ENCODE measurements at places on chromosomes 13 and 19.

GRCh38 chr19:7917267-7918061, 2.7 kb upstream of the SNAPC2 start:
- DNase-seq = peak; percentile 46

- DNase-seq = no peak
These were observed 12.5 kb upstream of the TBC1D4 start for GRCh38 chr13:75494491-75494890.

GRCh38 chr13:24064371-24064770, 96.1 kb upstream of the SPATA13 start:
- DNase-seq = no peak

DNA sequence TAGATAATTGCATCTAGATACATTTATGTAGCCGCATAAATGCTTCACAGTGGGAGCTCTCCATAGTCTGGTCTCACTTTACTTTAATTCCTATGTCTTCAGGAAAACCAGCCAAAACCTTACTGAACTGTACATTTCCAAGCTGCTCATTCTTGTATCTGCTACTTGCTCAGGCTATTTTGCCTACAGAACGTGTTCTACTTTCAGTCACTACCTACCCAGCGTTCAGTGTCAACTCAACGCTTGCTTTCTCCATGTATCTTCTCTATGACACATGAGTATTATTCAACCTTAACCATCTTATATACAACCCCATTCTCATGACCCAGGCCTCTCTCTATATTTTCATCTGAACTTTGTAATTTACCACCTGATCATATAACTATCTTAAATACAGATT, 101.9 kb downstream of the KLF12 start:
- no peak for DNase-seq

GRCh38 chr13:113474179-113474578, 16.3 kb downstream of the DCUN1D2 start:
- no peak for DNase-seq

DNA sequence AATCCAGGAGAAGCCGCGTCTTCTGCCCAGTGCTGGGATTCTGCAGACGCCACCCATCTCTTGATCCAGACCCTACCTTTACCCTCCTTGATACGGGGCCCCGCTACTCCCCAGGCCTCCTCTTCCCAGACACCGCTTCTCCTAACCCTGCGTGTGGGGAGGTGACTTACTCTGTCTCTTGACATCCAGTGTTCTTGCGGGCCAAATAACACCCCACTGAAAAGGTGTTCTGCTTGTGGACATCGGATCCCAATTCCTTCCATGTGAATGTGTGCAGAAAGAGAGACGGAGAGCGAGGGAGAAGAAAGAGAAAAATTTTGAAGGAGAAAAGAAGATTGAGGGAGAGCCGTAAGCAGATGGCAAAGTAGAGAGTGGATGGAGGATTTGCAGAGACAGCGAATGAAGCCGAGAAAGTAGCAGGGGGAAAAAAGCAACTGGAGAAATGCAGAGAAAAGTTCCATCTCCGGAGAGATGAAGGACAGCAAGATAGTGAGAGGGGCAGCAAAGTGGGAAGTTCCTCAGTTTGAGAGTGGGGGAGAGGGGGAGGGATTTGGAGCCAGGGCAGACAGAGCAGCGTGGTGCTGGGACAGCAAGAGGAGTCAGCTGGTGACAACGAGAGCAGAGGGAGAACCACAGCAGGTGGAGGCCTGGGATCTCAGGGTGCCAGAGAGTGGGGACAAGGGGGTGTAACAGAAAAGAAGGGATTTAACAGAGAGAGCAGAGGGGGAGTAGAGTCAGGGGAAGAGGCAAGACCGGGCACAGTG, 814 bp downstream of the ZNF480 start:
- DNase-seq = no peak

GRCh38 chr13:56201834-56202233, 938.9 kb upstream of the PRR20A start:
- DNase-seq = no peak

DNA sequence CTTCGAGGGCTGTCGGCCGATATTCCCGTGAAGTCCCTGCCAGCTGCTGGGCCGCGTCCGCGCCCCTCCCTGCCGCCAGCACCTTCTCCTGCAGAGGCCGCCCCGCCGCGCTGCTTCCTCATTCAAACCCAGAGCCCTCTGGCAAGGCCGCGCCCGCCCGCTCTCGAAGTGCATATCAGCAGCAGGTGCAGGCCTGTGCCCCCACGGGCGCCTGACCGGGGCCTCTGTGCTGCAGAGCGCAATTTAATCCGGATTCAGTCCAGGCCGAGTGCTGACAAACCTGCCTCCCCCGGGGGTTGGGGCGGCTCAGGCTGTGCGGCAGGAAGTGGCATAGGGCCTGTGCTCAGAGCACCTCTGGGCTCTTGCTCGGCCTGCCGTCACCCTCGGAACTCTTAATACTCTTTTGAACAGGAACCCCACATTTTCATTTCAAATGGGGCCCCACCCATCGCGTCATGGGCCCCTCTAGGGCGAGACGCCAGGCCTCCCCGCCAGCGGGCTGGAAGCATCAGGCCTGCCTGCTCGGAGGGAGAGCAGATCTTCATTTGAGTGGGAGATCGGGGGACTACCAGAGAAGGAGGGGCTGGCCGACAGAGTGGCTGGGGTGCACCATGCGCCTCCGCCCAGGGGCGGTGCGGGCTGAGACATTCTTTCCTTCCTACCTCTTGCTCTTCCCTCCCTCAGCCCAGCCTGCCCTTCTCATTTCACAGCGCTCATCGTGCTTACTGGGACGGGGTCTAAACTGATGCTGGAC, 125.7 kb downstream of the TNFRSF19 start:
- peak; percentile 24 for DNase-seq

DNA sequence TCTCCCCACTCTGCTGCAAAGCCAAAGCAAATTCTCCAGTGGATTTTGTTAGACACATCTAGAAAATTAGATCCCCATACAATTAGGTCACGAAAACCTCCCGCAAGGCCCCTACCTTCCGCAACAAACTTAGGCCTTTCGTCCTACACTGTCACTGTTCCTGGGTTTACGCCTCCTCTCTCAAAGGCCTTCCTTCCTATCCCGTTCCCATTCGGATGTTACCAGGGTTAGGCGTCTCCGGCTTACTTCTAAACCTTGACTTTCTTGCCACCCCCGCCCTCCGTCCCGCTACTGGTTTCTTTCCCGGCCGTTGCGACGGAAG, 754 bp downstream of the RNF6 start:
- no peak for DNase-seq
